ENCODE measurements at places on chromosomes 4 and X. TPM values are rescaled to one million over a fixed set of nuclear protein-coding genes. Genes with fewer than 3 reads are reported as not detected.

Gene PDCL2
- not detected for total RNA-seq

DNA sequence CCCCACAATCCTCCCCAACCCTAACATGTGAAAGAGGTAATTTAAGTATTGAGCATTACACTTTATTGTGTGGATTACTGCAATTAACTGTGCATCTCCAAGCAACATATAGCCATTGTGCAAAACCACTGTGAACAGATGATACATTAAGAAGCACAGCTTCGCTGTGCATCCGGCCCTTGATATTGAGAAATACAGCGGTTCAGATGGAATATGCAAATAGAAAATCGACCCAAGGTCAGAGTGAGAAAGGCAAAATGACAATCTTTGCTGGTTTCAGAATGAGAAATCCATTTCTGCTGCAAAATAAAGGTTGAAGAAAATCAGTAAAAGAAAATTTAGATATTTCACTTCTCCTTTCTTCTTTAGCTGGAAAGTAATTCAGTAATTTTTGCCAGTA lies 805.9 kb upstream of the GRID2 start:
- no peak for ATAC-seq

GRCh38 chr4:77263247-77263646 lies 106.2 kb downstream of the CCNG2 start:
- ATAC-seq = no peak

- no peak for ATAC-seq
Measured at GRCh38 chr4:139887962-139888735, 222.5 kb downstream of the MGST2 start.
